H54 (cell line): ENCODE measurements at places on chromosomes 2 and 18.

DNA sequence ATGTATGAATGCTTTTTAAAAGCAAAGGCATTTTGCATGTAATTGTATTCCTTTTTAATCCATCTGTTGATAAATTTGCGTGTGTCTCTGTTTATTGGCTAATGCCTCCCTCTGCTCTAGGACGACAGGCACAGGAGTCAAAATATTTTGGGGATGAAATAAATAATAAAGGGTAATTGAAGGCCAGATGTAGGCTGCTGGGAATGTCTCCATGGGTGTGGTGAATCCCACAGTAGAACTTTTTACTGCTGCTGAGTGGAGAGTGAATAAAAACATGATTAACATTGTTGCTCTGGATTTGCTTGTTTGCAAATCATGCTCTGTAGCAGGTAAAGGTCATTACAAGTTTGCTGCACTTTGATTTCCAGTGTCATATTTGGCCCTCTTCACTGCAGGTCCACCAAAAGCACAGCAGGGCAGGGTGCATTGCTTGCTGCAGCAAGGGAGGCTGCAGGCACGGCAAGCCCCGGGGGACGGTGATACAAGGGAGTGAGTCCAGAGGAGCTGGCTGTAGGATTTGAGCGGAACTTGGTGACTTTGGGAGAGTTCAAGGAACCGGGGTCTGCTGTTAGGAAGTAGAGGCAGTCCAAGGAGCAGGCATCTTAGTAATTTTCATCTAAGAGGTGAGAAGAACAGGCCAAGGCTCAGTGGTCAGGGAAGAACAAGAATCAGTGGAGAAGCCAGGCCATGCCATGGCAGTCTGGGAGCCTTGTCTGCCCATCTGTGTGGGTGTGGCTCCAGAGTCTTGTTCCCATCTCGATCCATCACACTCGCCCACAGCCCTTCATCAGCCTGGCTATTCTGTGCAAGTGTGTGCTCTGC lies 201.5 kb upstream of the RAB6C start:
- DNase-seq: no peak

GRCh38 chr2:134745023-134745422 lies 26.2 kb upstream of the TMEM163 start:
- DNase-seq: no peak

GRCh38 chr18:7844418-7844817 lies 277.3 kb downstream of the PTPRM start:
- no peak for DNase-seq

DNA sequence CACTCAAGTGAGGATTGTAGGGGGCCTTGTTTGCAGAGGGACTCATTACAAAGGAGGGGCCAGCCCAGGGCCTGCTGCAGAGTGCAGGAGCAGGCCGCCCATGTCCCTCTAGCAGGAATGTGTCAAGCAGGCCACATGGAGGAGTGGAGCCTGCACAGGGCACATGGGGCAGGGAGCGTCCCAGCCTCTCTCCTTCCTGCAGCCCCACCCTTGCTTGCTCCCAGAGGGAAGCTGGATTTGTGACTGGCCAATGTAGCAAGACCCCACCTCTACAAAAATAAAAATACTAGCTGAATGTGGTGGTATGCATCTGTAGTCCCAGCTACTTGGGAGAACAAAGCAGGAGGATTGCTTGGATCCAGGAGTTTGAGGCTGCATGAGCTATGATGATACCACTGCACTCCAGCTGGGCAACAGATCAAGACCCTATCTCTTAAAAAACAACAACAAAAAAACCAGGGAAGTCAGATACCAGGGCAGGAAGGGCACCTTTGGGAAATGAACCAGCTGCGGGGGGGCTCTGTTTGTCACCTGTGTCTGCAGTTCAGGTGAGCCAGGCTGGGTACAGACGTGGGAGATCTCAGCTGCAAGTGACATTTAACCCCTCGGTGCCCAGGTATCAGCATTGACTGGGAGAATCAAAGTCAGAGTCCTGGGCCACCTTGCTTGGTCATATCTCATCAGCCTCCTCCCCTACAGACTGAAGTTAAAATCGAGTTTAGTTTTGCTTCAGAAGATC lies 27.7 kb downstream of the IMPA2 start:
- DNase-seq: no peak

- DNase-seq: peak; percentile 10
These were observed 140.3 kb downstream of the TRIB2 start for GRCh38 chr2:12856934-12857601.

- no peak for DNase-seq
These were observed 205.2 kb downstream of the EIPR1 start for GRCh38 chr2:3172265-3172935.

DNA sequence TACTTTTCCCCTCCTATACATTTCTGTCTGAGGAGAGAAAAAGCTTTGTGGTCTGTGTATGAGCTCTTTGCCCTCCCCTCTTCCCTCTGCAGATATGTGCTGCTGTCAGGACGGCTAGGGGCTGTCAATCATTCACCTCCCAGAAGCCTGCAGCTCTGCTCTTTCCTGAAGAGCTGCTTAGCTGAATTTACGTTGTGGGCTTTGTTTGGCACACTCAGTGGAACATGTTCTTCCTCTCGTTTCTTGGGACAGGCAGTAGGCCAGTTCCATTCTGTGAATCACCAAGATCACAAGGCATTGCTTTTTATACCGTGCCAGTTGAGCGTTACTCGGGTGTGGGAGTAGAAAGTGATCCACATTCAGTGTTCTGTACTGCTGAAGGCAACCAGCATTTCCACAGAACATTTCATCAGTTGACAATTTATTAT lies 136.7 kb downstream of the LAMA3 start:
- no peak for DNase-seq

- no peak for DNase-seq
These were observed 288.6 kb downstream of the SETBP1 start for GRCh38 chr18:44969214-44969795.
